ENCODE measurements at places on chromosomes 16 and 17.

DNA sequence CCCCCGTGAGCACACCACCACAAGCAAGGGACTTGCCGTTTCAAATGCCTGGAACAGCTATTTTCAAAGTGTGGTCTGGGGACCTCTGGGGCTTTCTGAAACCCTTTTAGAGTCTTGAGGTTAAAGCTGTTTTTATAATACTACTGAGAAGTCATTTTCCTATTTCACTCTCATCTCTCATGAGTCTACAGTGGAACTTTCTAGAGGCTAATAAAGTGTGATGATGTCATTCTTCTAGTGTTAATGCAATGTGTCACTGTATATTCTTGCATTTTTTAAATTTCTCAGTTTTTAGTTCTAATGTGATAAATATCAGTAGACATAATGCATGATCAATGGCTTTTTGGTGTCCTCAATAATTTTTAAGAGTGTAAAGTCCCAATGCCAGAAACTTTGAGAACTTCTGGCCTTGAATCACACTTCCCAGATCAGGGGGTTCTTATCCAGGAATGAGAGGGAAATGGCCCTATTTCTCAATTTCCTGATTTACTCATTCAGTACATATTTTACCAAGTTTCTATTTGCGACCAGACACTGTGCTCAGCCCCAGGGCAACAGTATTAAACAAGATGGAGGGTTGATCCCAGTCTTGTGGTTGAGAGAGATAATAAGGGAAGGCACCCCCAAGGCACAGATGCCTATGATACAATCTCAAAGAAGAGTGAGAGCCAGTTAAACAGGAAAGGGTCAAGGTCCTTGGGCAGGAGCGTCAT, 444.0 kb downstream of the HS3ST3B1 start:
- no peak for DNase-seq

- DNase-seq = no peak
Observed at GRCh38 chr16:22380529-22380928, 6.1 kb upstream of the CDR2 start.

GRCh38 chr16:80034469-80034826, 433.9 kb upstream of the MAF start:
- no peak for DNase-seq

- DNase-seq = no peak
Observed at GRCh38 chr16:65318590-65319257, 196.9 kb upstream of the CDH11 start.

DNA sequence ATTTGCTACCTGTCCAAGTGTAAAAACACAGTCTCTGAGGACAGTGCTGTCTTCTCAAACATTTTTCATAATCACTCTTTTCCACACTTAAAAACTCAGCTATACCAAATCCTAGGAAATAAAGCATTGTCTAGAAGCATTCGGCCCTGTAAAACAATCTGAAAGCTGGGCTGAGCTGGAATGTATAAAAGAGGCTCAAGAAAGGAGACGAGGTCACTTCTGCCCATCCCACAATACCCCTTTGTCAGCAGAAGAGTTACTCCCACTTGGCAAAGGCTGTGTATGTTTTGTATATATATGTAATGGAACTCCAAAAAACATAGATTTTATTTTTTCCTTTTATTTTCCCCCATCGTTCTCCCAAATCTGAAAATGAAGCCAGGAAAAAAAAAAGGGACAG, 43.9 kb downstream of the STH start:
- no peak for DNase-seq

GRCh38 chr17:76354747-76355310, 1.1 kb upstream of the PRPSAP1 start:
- no peak for DNase-seq

DNA sequence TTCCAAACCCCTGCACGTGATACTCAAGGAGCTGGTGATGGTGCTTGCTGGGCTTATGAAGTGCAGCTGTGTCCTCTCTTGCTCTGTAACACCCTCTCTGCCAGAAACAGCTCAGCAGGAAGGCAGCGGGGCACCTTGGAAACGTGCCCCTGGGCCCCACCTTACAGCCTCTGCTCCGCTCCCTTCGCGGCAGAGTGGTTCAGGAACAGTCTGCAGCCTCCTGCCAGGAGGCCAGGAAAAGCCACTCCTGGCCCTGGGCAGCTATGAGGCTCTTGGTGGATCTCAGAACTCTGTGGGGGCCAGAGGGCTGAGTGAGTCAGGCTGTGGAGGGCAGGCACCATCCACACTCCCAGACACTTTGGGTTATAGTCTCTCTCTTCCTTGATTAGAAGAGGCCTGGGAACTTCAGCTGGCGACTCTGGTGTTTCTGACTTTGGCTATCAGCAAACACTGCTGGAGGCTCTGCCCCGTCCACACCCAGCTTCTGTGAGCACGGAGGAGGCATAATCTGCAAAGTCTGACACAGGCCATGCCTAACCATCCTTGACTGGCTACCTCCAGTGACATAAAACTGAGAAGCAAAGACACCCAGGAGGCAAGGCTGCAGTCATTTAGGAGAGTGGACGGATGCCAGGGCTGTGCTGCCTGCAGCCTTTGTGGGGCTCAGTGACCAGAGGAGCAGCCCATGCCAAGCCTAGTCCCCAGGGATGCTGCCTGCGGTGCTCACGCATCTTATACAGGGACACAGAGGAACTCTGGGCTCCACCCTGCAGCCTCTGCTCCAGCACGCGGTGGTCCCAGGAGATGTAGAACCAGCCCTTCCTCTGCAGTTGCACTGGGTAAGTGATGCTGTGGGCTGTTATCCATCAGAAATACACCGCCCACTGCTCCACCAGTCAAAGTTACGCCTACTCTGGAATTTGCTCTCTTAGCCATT, 65.3 kb downstream of the METRNL start:
- DNase-seq = no peak

DNA sequence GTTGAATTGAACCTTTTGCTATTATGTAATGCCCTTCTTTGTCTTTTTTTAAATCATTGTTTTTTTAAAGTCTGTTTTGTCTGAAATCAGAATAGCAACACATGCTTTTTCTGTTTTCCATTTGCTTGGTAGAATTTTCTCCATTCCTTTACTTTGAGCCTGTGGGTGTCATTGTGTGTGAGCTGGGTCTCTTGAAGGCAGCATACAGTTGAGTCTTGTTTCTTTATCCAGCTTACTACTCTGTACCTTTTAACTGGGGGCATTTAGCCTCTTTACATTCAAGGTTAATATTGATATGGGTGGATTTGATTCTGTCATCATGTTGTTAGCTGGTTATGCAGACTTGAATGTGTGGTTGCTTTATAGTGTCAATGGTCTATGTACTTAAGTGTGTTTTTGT, 292.0 kb downstream of the MAP2K4 start:
- no peak for DNase-seq

DNA sequence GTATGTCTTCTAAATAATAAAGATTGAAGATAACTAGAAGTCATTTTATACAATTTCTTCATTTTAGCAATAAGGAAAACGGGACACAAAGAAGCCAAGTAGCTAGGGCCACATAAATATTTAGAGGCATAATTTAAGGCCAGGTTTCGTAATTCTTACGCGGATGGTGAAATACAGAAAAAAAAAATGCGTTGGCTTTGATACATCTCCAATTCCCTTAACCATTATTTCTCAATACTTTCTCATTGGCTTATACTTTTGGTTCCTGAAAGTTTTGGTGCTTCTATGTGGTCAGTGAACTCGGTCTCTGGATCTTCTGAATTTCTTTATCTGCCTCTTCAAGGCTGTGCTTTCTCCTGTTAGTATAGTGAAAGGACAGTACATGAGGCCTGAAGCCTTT, 888.1 kb downstream of the KCNJ2 start:
- DNase-seq = no peak

- DNase-seq = peak; percentile 83
Observed at GRCh38 chr16:84277244-84277823, 17.3 kb upstream of the WFDC1 start.

DNA sequence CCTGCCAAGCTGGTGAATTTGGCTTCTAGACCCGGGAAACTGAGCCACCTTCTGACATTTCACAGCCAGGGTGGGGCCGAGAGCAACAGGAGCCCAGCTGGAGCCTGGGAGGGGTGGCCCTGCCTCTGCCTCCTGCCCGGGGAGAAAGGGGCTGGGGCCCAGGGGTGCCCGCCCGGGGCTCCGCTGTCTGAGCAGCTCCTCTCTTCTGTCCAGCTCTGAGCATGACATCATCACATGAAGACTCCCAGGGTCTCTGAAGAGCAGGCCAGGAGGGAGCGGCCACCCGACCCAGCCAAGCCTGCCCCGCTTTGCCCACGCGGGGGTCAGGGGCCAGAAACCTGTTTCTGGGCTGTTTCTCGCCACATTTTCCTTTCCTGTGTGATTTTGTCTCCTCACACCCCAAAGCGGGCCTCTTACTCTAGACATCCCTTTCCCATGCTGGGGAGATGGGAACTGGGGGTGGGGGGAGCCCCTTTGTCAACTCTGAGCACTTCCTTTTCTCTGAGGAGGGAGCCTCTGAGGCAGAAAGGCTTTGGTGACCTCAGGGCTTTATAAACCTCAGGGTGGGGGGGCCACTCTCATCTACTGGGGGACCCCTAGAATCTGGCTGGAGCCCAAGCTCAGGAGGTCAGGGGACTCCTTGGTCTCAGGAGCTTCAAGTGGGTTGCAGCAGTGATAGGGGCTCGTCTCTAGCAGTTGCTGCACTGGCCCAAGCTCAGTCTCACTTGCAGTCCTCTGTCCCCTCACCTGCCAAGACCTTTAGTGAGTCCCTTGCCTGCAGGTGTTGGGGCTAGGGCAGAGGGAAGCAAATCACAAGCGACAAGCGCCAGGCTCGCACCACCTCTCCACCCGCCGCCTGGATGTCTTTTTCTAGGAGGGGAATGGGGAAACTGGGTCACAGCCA, 7.6 kb downstream of the UBALD2 start:
- DNase-seq = peak; percentile 85

- no peak for DNase-seq
Observed at GRCh38 chr17:48060249-48060648, 12.1 kb downstream of the NFE2L1 start.

DNA sequence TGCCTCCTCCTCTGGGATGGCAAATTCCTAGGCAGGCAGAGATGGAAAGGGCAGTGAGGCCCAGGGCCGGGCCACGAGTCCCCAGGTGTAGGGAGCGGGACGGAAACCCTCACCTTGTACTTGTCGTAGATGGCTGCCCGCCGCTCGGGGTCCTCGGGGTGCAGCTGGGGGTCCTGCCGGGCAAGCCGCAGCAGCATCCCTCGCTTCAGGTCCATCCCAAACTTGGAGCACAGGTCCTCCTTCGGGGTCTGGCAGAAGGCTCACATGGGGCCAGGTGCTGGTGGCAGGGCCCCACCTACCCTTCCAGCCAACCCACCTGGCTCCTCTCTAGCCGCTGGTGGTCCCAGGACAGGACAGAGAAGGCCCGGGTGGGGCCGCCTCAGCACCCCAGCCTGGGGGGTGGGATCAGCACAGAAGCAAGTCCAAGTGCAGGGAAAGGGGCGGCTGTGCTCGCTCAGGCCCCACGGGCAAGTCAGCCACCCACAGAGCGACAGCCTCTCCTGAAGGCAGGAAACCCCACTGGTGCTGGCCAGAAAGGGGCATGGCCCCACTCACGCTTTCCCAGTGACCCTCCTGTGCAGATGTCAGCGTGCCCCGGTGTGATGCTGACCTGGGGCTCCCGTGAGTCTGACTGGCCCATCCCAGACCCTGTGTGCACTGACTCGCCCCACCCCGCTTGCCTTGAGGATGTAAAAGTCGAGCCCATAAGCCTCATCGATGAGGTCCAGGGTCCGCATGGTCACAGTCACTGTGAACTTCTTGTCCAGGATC, 1.8 kb downstream of the MRPL28 start:
- no peak for DNase-seq

- no peak for DNase-seq
Observed at GRCh38 chr16:24993722-24994686, 21.2 kb downstream of the ARHGAP17 start.

DNA sequence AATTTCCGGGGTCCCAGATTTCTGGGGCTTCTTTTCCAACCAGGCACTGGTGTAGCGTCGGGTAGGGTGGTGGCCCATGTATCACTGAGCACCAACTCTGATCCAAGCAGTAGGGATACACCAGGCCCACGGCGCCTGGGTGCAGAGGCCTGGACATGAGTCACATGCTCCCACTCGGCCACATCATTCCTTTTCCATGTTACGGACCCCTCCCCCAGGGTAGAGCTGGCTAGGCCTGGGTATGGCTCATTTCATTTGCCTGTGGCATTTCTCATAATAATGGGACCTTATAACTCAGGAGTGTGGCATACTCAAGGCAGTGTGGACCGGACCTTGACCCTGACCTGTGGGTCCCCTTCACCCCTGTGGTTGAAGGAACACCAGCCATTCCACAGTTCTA, 18.0 kb upstream of the NDRG4 start:
- DNase-seq = no peak

- DNase-seq = no peak
Observed at GRCh38 chr17:726271-726919, 6.0 kb upstream of the TLCD3A start.

DNA sequence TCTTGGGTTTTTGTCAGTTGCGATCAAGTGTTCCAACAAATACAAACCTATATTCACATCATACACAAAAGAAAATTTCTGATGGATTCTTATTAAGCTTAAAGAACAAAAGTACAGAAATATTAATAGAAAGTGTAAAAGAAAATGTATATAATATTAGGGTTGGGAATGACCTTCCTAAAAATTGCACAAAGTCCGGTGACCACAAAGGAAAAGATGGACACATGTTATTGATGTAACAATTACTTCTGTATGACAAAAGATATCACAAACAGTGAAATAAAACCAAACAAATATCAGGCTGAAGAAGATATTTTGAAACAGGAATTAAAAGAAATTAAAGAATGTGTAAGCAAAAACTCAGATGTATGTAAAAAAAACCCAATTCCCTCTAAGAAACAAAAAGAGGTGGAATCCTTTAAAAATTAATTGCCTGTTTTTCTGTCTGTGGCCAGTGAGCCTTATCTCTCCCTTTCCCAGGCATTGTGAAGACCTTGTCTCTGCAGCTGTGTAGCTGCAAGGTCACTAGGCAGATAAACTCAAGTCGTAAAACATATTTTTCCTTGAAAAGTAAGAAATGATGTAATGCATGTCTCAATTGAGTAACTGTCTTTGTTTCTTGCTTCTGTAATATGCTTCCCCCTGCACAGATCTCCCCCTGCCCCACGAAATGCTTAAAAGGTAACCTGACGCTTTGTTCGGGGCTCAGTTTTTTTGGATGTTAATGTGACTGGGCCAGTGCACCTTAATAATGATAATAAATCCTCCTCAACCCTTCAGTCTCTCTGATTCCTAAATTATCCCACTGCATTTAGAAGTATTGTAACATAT, 2.8 kb downstream of the ST6GALNAC1 start:
- DNase-seq = no peak

DNA sequence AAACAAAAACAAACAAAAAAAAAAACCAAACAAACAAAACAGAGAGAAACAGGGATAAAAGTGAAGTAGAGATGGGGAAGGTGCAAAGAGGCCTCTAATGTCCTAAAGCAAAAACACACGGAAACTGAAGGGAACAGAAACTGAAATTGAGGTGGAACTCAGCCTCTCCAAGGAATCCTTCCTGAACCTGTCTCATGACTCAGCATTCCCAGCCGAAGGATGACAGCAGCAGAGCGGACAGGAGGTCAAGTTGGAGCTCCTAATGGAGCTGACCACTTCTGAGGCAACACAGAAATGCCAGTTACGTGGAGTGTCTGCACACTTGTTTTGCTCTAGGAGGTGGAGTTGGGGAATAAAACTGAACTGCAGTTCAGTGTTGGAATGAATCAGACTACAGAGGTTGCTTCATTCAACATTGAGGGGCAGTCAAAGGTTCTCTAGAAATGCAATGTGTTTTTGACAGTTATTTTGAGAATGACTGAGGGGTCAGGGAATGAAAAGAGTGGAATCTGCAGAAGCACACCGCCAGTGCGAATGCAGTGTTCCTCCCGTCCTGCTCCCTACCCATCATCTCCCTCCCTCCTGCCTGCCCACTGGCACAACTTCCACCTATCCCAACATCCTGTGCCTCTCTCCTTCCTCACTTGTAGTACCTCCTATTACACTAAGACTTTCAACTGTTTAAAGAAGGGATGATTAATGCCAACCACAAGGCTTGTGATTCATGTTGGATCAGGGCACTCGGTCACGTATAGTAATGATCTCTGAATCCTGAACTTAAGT, 6.3 kb downstream of the UBE2O start:
- no peak for DNase-seq

All from activated CD4-positive, alpha-beta T cell treated with anti-CD3 and anti-CD28 coated beads, Interleukin-2, amount 50 U/mL, for 48 hours (primary cell).